Stimulated activated CD4-positive, alpha-beta T cell treated with anti-CD3 and anti-CD28 coated beads, Interleukin-2, amount 100 ng/mL, for 48 hours (primary cell): ENCODE measurements at places on chromosomes 6 and 20.
A peak's percentile ranks its signal among the peaks of the same experiment; 100 is the strongest.

DNA sequence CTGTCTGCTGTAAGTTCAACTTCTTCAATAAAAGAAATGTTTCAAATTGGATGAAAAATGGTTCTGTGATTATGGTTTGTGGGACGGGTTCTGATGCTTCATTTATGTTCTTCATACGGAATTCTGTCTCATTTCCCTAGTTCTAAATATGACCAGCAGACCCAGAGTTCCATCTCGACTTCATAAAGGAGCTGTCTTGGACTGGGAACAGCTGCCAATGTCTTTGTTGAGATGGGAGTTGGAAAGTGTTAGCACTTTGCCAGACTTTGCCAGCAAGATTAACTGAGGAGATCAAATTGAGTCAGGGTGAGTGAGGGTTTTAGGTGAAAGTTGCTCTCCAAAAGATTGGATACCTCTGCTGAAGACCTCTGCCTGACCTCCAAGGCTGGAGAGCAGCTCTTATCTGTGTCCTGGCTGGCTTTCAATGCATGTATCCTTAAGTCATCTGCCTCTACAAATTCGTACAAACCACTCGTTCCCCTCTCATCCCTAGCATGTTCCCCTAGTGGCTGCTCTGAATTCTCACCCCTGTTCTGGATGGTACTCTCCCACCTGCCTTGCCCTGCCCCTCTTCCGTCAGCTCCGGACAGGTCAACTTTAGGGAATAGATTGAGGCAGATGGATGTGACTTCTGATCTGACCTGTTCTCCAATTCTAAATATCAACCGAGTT is at the start of gene EFCAB8:
EFCAB8 (plus strand) TSS at position 223 of the 672 bp plus-strand sequence. CDS start 4,870 bp downstream, outside the sequence.
- no peak for DNase-seq

GRCh38 chr6:331622-332521 is 39.6 kb downstream of the DUSP22 start:
- DNase-seq: no peak

- DNase-seq: no peak
These were observed 2.5 kb upstream of the CLDN20 start for GRCh38 chr6:155261111-155261900.

DNA sequence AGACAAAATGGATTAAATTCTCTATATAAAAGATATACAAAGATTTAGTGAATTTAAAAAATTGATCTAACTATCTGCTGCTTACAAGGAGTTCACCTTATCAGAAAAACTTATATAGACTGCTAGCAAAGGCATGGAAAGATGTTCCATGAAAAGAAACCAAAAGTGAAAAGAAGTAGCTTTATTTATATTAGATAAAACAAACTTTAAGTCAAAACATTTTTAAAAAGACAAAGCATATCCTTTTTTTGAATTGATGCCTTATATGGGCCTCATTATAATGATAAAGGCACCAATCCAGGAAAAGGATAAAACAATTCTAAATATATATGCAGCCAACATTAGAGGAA is 334.2 kb downstream of the MEI4 start:
- no peak for DNase-seq

DNA sequence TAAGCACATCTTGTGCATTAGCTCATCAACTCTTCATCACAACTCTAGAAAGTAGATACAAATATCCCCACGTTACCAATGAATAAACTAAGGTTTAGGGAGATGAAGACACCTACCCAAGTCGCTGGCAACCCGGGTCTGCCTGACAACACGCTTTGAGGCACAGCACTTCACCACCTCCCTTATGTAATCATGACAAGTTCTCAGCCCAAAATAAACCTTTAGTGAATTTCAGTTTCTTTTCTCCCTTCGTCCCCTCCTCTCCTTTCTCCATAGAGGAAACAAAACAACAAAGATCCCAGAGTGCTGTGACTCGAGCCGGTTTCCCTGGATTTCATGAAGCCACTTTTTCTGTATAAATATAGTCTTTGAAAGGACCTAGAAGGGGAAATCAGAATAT is 105.4 kb downstream of the MAFB start:
- no peak for DNase-seq

GRCh38 chr6:133170602-133171001 is 70.6 kb upstream of the EYA4 start:
- DNase-seq: no peak

DNA sequence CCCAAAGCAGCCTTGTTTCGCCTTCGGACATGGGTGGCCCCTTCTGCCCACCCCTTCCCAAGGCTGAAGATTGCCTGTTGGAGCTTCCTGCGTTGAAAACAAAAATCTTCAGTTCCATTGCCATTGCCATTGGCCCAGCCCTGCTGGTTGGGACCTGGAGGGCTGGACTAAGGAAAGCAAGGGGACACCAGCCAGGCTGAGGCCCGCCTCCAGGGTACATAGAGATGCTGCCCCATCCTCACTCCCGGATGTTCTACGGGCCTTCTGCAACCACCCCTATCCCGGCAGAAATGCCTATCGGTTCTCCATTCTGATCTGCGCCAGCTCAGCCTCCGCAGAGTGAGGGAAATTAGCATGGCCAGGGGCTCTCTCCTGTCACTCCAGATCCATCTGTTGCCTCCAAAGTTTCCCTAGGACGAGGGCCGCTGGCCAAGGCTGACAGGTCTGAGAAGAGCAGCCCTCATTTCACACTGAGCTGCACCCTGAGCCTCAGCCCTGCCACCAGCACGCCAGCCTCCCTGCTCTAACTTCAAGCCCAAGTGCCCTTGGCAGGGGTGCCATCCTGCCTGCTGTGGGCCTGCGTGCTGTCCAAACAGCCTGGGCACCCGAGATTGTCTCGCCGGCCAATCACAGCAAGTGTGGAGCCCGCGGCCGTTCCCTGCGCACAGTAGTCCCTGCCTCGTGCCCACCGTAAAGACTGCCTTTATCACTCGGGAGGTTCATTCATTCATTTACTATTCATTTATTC is 13.4 kb upstream of the STX16 start:
- no peak for DNase-seq

DNA sequence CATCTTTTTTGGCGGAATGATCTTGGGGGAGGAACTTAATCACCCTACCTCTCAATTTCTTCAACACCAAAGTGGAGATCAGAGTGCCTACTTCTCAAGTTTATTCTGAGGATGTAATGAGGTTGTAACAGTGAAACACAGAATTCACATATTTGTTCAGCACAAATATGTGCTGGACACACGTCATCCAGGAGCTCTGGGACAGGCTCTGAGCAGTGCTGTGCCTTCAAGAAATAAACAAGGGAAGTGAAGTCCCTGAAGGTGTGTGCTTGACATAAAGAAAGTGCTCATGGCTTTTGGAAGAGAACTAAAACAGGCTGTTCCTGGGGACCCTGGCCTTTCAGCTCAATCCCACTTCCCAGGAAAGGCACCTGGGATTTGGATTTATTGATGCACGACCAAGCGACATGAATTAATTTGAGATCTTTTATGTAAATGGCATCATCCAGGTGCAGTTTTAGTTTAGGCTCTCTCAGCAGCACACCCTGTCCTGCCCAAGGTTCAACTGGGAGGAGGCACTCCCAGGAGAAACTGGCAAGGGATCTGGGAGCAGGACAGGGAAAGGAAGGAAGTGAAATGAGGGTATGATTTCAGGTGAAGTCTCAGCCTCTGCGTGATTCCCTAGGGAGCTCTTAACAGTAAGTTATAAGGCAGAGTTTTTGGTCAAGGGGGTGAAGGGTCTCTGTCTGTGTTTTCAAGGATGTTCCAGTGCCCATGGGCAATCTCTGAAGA is 211.0 kb downstream of the FOXA2 start:
- DNase-seq: no peak

- DNase-seq: no peak
These were observed 82.7 kb downstream of the SAMD3 start for GRCh38 chr6:130140084-130140483.

DNA sequence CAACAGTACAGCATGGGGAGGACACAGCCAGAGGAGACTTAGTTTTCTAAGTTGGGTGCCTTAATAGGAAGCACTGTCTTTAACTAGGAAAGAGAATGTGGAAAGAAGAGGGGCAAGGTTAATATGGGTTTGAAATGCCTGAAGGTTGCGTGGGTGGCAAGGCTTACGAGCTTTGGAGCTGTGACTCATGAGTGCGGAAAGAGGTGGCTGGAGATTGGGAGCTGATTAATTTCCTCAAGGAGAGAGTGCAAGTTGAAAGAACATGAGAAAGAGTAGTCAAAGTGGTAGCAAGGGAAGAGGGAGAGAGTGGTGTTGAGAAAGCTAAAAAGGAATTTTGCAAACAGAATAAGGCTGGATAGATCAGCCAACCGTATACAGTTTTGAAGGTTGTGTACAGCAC is 315.1 kb upstream of the PRND start:
- no peak for DNase-seq

GRCh38 chr20:21105429-21106170 is 558 bp downstream of the LINC00237 start:
- DNase-seq: no peak

DNA sequence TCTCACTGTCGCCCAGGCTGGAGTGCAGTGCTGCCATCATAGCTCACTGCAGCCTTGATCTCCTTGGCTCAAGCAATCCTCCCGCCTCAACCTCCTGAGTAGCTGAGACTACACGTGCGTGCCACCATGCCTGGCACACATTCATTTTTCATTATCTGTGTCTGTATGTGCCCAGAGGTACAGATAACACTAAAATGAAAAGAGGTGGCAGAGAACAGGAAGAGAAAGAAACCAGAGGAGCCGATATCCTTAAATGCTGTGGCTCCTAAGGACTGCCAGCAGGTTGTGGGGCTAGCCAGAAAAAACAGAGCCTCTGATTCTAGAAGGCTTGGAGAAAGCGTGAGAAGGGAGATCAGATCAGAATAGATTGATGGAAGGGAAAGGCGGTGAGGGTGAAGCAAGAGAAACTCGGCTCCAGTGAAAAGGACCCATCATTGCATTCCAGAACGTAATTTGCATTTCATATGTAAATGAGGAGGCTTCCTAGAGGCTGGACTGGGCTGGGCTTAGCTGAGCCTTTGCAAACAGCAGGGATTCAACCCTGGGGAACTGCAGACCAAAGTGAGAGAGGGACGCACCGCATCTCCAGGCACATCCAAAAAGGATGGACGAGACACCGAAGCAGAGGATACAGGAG is 64.2 kb downstream of the GCNT2 start:
- DNase-seq: no peak

- DNase-seq: no peak
These were observed 36.2 kb upstream of the DSP start for GRCh38 chr6:7505189-7505699.

- DNase-seq: no peak
These were observed 59.1 kb downstream of the LRFN2 start for GRCh38 chr6:40528051-40528450.

DNA sequence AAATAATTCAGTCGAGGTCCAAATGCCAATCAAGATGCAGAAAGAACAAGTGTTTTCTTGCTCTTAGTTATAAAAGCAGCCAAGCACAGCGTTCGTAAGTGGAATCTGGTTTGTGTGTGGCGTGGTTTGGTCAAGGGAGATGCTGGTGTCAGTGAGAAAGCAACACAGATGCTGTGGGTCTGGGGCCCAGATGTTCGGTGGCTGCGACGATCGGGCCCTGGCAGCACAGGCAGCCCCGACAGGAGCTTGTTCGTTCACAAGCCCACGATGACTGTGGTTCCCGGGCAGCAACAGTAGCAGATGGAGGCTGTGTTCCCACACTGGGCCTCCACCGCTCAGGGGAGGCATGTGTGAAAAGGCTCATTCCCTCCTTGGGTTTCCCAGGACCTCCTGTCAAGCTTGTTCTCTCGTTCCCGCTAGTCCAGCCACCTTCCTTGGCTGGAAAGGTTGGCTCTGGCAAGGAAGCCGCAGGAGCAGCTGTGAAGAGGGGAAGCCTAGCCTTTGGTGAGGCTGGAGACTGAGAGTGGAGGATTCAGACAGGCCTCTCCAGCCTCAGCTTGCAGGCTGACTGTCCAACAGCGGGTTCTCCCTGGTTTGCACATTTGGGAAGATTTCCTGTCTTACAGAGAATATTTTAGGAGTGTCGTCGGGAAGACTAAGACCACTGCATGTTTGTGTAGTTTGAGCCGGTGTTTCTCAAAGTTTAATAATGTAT is 304.7 kb downstream of the QKI start:
- DNase-seq: no peak

DNA sequence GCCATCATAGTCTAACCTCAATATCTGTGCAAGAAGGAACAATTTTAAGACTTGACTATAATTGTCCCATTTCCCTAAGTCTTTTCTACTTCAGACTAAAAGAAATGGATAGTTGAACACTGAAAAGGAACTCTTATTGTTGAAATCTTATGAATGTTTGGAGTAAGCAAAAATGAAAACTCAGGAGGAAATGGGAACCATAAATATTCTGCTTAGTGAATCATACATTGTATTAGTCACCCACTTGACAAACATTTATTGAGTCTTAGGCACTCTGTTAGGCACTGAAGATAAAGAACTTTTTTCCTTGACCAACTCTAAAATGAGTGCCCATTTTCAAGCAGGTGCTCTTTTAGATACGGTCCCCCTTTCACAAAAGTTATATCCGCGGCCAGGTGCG is 8.7 kb downstream of the CCDC170 start:
- no peak for DNase-seq

DNA sequence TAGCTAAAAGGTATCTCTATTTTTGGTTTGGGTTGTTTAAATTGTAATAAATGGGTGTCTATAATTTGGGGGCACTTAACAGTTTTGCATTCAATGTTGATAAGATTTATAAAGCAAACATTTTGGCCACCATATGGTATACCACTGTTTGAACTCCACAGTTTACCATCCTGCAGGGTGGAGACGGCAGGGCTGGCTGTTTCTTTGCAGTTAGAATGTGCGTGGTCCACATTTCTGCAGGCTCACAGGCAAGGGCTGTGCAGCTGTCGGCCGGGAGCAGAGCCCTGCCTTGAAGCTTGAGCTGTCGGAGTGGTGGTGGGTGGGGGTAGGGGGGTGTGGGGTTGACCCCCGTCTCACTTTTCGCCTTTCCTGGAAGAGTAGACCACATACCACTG is 135.9 kb downstream of the CDH4 start:
- DNase-seq: no peak

- DNase-seq: no peak
These were observed 27.5 kb downstream of the CAPN11 start for GRCh38 chr6:44185953-44186634.

- no peak for DNase-seq
These were observed 18.1 kb downstream of the PTPRA start for GRCh38 chr20:2891343-2891742.

GRCh38 chr6:87971605-87972262 is 75.9 kb upstream of the SPACA1 start:
- no peak for DNase-seq

DNA sequence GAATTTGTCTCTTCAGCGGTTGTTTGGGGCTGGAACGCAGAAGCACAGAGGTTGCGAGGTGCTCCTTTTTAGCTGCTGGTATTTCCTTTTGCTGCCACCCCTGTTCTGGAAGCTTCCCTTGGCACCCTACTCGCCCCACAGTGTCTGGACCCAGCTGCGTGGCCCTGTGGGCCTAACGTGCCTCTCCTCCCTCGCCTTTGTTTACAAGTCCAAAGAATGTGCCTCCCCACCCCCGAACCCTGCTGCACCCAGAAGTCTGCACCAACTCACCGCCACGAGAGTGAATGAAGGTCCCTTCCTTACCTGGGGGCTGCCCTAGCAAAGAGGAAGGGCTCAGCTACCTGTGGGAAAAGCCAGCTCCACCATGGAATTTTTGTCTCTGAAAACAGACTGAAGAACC is 139.7 kb upstream of the RPS6KA2 start:
- DNase-seq: no peak

GRCh38 chr6:85551264-85551663 is 42.4 kb downstream of the SNX14 start:
- DNase-seq: no peak

GRCh38 chr6:39228111-39228971 is 934 bp downstream of the KCNK5 start:
- DNase-seq: peak; percentile 32
